ENCODE measurements at places on chromosomes 12 and 14.

DNA sequence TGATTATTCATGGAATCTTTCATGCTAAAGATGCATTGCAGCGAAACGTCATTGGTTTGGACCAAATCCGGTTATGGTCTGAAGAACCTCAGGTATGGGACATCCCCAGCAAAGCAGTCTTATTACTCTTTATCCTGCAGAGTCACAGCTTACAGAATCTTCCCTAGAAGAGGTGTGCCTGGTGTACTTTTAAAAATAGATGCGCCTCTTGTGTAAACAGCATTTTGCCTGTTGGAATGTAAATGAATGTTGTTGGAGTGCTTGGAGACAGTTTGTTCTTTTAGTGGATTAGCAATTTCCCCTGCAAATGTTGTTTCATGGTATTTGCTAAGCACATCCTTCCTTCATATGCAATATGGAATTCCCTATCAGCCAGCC, 242.5 kb downstream of the ZFP36L1 start:
- no peak for DNase-seq

GRCh38 chr12:53571295-53571694, 54.9 kb downstream of the ATF7 start:
- no peak for DNase-seq

DNA sequence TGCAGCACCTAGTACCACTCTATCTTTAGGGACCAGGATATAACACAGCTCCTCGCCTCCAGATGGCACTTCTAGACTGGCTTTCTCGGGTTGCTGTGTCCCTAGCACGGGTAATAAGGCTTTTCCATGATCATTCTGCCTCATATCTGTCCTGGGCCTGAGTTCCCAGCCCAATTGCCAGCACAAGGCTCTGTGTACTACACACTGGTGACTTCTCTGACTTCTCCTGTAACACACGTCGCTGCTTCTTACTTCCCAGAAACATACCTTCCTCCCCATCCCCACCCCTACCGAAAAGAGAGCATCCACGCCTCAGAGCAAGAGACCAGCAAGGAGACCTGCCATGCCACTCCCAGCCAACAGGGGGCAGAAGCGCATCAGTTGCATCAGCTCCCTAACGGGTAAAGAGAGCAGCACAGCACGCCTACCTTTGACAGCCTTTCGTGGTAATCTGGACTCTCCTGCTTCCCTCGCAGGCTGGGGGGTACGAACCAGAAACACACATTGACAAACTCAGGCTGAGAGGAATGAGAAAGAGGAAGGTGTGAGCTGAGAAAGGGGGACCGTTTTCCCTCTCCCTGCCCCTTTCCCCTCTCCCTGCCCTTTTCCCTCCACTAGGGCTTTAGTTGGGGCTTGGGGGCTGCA, 21.2 kb upstream of the ZNF740 start:
- peak; percentile 82 for DNase-seq

GRCh38 chr12:6613776-6614512, 6.8 kb upstream of the CHD4 start:
- DNase-seq = no peak

- no peak for DNase-seq
Measured at GRCh38 chr14:20343862-20344220, 406 bp downstream of the PARP2 start.

- DNase-seq = no peak
Measured at GRCh38 chr14:64806202-64806861, 73.4 kb downstream of the SPTB start.

- no peak for DNase-seq
Measured at GRCh38 chr12:99824900-99825542, 159.7 kb downstream of the ANKS1B start.

DNA sequence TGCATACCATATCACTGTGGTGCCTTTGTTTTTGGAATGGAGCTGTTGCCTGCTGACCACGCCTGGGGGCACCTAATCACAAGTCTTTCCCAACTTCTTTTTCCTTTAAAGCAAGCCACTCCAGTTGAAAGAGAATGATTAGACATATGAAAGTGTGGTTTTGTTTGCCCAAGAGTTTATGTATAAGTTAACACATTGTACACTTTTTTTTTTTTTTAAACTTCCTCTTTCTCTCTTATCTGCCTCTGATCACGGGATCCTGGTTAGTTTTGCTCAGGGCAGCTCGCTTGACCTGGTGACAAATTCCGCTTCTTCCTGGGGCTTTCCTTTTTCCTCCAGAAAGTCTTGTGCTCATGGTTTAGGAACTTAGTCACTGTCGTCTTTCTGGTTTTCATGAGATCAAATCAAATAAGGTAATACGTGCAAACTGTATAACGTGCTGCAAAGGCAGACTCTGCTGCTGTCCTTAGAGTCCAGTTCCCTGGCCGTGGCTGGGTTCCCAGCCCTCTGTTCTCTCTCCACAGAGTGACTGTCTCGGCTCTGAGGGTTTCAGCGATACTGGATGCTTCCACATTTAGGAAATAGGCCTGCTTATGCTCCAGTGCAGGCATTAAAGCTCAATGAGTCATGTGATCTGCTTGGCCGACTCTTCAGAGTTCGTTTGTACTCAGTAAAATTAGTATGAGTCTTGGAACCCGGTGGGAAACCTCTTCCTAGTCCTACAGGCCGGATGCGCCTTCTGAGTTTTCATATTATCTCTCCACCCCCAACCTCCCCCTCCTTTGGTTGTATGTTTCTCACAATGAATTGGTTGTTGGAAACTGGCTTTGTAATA, 15.2 kb downstream of the RASSF3 start:
- DNase-seq = no peak

DNA sequence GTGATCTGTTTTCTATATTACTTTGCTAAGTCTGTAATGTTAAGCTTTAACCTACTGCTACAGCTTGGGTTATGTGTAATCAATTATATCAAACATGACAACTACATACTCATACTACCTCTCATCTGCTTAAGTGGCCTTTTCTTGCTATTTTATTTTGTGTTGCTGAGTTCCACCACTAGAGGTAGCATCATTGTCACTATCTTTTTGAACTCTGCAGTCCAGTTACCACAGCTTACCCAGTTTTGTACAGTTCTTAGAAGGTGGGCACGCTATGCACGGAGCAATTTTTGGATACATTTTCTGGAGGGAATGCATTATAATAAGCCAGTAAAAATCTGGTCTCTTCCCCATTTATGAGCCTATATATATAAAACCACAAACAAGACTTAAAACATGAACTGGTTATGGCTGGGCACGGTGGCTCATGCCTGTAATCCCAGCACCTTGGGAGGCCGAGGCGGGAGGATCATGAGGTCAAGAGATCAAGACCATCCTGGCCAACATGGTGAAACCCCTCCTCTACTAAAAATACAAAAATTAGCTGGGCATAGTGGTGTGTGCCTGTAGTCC, 48.5 kb downstream of the SAV1 start:
- DNase-seq = no peak

GRCh38 chr12:57751432-57751787, 700 bp downstream of the CDK4 start:
- DNase-seq = no peak

DNA sequence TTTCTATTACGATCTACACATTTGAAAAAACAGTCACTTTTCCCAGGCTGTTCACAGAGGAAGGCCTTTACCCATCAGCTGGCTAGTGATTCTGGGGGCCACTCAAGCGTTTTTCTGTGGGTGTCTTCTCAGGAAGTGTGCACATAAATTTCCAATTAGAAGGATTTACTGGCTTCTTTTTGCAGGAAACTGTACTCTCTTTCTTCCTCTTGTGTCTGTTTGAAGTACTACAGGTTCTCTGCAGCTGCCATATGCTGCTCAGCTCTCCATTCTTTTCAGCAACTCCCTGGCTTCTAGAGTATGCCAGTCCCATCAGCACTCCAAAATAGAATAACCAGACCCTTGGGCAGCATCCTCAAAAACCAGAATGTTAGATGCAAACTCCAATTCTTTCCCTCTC, 110.4 kb upstream of the NAV3 start:
- DNase-seq = no peak

DNA sequence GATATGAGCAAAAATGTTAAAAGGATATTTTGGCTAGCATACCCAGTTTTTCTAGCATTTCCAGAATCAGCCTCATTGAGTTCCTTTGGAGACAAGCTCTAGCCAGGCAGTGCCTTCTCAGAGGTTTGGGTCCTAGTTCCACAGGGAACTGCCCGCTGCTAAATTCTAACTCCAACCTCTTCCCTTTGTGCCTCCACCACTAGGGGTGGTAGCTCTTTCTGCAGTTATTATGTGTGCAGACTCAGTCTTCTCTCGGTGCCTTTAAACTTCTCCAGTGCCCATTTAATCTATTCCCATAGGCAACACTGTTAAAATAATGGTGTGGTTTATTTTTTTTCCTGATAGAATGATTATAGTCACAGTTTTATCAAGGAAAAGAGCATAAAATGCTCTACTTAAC, 21.5 kb upstream of the SLC25A3 start:
- DNase-seq = no peak

DNA sequence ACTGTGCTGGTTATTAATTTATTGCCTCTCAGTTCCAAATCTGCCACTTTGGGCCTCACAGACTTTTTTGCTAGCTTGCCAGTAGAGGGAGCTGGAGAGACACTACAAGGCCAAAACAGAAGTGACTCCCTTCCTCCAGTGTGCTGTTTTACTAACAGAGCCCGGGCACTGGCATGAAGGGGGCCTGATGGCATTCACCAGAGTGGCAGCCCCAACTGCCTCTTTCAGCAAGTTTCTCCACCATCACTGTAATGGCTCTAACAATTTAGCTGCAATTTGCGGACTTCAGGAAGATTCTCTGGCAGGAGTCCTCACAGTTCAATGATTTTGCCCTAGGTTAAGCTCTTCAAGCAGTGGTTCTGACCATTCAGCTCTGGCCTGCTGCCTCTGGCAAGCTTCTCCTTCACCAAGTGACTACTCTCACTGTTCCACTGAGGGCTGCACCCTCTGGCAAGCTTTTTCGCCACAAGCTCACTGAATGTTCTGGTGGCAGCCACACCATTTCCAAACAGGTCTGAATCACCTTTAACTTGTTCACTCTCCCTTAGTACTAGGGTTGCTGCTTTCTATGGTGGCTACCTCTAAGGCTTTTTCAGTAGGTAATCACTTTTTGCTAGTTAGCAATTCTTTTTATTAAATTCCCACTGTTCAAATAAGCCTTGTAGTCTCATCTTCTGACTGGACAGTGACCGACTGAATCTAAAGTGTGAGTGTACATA, 104.9 kb downstream of the ZC3H14 start:
- DNase-seq = peak; percentile 6

- DNase-seq = no peak
Measured at GRCh38 chr12:63882844-63883243, 38.3 kb downstream of the SRGAP1 start.

GRCh38 chr14:80996049-80996901, 40.9 kb downstream of the TSHR start:
- DNase-seq = no peak

GRCh38 chr12:51076236-51076930, 7.0 kb downstream of the CSRNP2 start:
- no peak for DNase-seq

DNA sequence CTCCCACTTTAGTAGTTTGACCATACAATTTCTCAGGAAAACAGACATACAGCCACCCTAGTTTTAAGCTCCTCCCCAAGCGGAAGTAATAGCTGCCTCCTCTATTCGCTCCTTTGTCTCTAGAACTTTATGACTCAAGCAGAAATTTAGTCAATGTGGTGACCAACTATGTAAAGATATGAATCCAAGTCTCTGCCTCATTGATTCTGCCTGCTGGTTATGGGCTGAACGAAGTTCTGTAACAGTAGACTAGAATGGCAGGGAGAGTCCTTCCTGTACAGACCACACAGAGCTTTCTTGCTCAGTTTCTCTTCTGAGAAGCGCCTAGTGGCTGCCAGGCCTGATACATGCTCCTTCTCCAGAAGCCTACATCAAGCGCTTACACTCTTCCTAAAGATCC, 19.1 kb downstream of the KICS2 start:
- no peak for DNase-seq

Measured in activated CD4-positive, CD25-positive, alpha-beta regulatory T cell treated with anti-CD3 and anti-CD28 coated beads, Interleukin-2, amount 50 U/mL, for 16 hours (primary cell).